Suppressor macrophage treated with lipopolysaccharide for 1 hour (primary cell): ENCODE measurements at places on chromosomes 7 and 10.

DNA sequence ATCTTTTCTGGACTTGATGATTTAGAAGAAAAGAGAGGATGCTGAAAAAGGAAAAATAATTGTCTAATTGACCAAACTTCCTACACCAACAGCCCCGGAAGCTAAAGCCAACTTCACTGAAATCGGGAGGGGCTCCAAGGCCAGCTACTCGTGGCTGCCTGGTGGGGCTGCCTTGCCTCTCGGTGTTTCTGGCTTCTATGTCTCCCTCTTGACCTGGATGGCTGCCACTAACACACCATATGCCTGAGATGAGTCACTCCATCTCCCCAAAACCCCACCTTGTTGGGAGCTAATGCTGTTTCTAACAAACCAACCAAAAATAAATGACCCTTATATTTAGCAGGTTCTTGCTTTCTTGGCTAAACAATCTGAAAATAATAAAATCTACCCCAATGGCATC, 87.6 kb upstream of the AFAP1L2 start:
- DNase-seq = no peak

- DNase-seq = peak; percentile 32
Observed at GRCh38 chr7:362402-363096, 72.6 kb downstream of the FOXL3 start.

- DNase-seq = no peak
Observed at GRCh38 chr7:159147687-159148086, 3.0 kb upstream of the VIPR2 start.

GRCh38 chr10:96987842-96988175, 155.7 kb downstream of the LCOR start:
- no peak for DNase-seq

GRCh38 chr7:157502701-157503111, 165.9 kb downstream of the DNAJB6 start:
- peak; percentile 56 for DNase-seq

DNA sequence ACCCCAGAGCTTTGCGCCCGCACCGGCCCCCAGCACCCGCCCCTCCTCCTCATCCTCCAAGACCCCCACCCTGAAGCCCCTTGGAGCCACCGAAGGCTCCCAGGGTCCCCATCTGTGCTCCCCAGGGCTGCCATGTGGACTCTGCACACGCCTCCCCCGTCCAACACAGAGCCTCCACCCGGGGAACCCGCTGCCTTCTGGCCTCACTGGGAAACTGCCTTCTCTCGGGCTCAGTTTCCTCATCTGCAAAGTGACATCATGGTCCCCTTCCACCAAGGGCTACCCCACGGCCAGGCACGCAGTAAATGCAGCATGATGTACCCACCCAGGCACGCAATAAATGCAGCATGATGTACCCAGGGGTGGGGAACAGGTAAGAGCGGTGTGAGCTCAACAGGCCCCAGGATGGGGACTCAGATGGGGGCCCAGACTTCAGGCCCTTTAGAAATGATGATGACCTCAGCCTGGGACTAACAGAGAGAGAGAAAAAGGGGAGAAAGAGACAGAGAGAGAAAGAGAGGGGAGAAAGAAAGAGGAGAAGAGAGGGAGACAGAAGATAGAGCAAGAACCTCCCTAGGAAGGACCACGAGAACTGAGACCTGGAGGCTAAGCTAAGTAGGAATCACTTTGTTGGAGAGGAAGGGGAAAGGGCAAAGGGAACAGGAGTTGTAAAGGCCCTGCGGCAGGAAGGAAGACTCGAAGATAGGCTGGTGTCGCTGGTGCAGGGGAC, 2.5 kb upstream of the MICALL2 start:
- peak; percentile 44 for DNase-seq

DNA sequence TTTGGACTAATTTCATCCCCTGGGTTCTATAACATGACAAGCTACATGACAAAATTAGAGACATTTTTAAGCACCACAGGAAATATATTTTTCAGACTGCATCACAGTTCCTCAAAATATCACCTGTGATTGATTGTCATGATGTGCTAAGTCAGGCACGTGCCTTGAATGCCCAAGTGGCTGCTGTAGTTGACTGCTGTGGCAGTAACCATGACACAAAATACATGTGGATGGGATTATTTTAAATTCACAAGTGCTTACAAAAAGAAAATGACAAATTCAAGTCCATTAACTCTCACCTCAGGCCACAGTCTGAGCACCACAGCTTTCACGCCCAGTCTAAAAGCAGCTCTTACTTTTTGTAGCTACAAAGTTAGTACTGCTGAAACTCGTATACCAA, 45.5 kb downstream of the TNPO3 start:
- no peak for DNase-seq

- DNase-seq = peak; percentile 12
Observed at GRCh38 chr10:94383530-94383929, 18.8 kb upstream of the TBC1D12 start.

GRCh38 chr7:29243910-29244655, 49.5 kb downstream of the CHN2 start:
- DNase-seq = peak; percentile 31

DNA sequence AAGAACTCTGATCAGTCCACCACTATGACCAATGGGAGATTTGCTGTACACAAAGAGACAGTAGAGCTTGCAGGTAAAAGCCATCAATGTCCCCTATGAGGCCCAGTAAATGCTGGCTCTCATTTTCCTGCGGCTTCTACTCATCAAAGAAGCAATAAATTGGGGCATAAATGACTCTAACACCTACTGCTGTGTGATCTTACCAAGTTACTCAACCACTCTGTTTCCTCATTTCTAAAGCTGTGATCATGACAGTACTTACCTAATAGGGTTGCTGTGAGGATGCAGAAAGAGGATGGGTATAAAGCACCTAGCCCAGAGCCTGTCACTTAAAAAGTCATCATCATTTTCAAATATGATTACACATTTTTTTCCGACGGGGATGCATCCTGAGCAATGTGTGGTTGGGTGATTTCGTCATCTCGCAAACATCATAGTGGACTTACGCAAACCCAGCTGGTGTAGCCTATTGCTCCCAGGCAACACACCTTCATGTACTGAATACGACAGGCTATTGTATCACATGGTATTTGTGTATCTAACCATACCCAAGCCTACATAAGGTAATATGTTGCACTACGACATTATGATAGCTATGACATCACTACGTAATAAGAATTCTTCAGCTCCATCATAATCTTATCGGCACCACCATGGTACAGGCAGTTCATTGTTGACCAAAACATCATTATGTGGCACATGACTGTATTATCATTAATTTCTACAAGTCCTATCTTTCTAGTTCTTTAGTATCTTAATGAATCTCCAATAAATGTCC, 7.1 kb upstream of the MGMT start:
- no peak for DNase-seq

DNA sequence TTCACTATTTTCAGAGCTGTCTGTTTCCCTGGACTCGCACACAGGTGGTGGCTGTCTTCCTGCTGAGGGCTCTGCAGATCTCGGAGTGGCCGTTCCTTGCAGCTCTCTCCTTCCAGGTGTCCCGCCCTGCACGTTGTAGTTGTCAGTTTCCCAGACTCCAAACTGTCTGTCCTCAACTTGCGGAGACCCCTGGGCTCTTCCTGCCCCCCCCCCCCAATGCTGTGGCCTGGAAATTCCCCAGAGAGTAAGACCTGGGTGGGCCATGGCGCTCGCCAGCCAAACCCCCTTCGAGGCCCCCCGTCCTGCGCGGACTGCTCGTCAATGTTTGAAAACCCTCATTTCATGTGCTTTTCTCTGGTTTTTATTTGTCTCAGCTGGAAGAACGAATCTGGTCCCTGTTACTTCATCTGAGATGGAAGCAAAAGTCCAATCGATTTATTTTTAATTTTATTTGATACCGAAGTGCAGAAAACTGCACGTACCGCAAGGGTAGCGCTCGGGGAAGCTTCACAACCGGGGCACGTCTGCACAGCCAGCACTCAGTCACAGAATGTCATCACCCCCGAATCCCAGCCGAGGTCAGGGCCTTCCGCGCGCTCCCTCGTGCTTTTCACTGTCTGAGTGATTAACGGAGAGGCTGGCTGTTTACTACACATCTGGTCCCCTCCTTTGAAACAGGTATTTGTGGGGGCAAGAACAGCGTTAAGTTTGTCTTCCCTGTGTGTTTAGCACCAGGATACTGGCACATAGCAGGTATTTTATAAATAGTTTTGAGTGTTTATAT, 46.4 kb upstream of the NKX6-2 start:
- no peak for DNase-seq

DNA sequence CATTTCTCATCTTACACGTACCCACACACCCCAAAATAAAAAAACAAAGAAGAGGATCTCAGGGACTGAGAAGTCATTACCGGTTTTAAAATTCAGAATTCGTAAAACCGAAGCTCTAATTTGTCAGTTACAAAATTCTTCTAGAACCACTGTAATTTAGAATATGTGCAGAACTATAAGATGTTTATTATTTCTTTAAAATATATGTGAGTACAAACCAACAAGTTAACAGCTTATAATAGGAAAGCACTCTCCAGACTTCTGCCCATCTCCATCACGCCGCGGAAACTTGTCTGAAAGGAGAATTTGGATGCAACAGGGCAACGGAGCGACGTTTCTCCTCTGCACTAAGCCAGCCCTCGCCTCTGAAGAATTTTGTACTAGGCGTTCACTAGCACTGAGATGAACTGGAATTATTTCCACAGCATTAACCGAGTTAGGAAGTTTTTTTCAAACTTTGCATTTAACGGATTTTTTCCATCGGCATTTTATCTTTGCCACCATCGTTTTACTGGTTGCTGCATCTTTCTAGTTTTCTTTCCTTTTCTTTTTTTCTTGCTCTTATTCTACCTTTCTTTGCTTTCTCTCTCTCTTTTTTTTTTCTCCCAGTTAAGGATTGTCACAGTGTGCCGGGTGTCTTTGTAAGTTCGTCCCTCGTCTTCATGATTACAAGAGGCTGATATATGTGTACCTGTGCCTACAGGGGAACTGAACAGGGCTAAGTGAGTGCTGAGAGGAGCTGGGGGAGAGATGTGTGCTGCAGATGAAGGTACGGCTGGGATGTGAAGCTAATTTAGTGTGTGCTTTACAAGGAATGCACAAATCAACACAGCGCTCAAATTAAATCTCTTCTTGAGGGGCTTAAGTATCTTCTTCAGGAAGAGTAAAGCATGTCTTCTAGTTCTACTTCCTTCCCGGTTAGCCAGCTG, 295.9 kb upstream of the NFE2L3 start:
- no peak for DNase-seq

- no peak for DNase-seq
Observed at GRCh38 chr7:17046259-17046658, 164.5 kb upstream of the AGR3 start.

DNA sequence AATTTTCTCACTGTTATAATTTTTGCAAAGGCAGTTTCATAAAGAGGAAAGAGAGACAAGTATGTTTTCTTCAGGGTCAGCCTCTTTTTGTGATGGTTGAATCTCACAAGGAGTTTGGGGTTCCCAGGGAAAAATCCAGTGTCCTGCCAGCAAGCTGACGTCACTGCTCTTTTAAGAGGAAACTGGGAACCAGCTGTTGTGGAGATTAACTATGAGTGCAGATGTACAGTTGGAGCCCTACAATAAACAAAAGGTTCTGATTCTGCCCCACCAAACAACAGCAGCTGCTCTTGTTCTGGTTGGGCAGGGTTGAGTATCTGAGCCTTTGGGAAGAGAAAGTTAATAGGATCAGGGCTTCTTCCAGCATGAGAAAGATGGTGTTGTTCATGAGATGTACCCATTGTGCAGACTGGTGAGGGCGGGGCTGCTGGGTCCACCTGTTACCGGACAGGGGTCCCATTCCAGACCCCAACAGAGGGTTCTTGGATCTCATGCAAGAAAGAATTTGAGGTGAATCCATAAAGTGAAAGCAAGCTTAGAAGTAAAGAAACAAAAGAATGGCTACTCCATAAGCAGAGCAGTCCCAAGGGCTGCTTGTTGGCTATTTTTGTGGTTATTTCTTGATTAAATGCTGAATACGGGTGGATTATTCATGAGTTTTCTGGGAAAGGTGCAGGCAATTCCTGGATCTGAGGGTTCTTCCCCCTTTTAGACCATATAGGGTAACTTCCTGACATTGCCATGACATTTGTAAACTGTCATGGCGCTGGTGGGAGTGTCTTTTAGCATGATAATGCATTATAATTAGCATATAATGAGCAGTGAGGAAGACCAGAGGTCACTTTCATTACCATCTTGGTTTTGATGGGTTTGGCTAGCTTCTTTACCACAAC, 12.5 kb downstream of the PRF1 start:
- peak; percentile 64 for DNase-seq

DNA sequence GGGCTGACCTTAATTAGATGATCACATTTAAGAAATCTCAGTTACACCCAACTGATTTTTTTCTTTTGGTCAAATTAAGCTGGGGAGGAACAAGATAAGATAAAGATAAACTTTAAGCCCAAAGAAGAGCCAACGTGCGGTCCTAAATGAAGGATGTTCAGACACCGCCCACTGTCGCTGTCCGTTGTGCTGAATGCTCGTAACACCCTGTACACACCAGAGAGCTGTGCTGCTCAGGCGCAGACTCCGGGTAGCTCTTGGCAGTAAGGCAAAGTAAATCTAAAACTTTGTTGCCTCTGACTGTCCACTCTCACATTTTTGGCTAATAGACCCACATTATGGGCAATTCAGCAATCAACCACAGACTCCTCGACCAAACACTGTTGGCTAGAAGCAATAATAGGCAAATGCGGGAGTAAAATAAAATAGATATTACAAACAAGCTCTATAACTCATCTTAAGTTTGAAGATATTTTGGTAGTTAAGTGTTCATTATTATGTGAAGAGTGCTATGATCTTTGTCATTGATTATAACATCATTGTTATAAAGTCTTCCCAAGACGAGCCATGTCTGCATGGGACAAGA, 57.1 kb downstream of the PLPP4 start:
- DNase-seq = peak; percentile 77

GRCh38 chr7:1943933-1944618, 274.0 kb downstream of the ELFN1 start:
- no peak for DNase-seq

DNA sequence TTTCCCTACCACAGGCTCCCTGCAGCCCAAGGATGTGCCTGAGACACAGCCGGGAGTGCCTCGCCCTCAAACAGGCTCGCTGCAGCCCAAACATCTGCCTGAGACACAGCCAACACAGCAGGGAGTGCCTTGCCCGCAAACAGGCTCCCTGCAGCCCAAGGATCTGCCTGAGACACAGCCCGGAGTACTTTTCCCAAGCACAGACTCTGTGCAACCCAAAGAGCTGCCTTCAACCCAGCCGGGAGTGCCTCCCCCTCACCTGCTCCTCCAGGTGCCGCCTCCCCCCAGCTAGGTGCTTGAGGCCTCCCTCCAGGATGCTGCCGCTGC, 42.9 kb downstream of the ANTXRL start:
- no peak for DNase-seq

- no peak for DNase-seq
Observed at GRCh38 chr10:86105640-86106039, 261.0 kb downstream of the GRID1 start.

DNA sequence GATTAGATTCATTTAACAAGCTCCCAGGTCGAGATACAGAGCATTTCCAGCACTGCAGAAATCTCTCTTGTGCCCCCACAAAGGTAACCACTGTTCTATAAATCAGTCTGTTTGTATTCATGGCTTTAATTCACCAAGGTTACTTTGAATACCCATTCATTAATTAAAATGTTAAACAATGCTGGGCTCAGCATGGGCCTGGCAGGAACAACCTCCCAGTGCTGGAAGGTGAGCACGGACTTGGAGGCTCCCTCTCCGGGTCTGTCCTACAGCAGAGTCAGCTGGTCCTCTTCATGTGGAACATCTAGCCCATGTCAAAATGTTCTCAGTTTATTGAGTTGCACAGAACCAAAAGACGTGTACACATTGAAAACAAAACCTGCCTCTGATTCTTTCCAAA, 15.6 kb upstream of the EFCAB10 start:
- DNase-seq = no peak
